SK-N-DZ (cell line): ENCODE measurements at places on chromosomes 2 and 18.
A peak's percentile ranks its signal among the peaks of the same experiment; 100 is the strongest.

- DNase-seq: no peak
These were observed 70.2 kb upstream of the EPAS1 start for GRCh38 chr2:46227022-46227421.

DNA sequence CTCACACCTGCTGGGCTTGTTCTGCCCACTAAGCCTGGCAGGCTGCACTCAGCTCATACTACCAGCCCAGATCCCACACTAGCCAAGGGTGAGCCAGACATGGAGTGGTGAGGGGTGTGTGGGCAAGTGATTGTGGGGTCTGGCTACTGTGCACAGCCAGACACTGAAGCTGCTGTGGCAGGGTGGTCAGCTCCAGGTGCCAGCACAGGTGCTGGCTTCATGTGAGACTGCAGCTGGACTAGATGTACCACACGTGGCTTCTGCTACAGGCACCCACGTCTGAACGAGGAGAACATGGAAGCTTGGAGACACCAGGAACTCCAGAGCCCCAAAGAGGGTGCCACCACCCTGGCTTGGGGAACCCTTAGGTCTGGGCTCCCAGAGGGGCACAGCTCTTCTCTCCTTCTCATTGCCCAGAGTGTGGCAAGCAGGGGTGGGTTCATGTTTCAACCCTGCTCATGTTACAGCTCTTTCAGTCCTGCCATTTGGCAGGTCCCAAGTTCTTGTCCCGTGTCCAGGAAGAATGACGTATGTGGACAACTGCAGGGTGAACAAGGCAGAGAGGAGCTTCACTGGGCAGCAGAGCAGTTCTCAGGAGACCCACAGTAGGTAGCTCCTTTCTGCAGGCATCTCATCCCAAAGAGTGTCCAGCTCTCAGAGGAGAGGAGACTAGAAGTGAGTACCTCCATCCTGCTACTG lies 1624.2 kb upstream of the TMEFF2 start:
- no peak for DNase-seq

- DNase-seq: no peak
These were observed 495.0 kb downstream of the TMX3 start for GRCh38 chr18:68219872-68220271.

GRCh38 chr2:62826141-62826540 lies 120.6 kb downstream of the EHBP1 start:
- no peak for DNase-seq

- DNase-seq: no peak
These were observed 315.0 kb downstream of the PARD3B start for GRCh38 chr2:204860274-204860673.

DNA sequence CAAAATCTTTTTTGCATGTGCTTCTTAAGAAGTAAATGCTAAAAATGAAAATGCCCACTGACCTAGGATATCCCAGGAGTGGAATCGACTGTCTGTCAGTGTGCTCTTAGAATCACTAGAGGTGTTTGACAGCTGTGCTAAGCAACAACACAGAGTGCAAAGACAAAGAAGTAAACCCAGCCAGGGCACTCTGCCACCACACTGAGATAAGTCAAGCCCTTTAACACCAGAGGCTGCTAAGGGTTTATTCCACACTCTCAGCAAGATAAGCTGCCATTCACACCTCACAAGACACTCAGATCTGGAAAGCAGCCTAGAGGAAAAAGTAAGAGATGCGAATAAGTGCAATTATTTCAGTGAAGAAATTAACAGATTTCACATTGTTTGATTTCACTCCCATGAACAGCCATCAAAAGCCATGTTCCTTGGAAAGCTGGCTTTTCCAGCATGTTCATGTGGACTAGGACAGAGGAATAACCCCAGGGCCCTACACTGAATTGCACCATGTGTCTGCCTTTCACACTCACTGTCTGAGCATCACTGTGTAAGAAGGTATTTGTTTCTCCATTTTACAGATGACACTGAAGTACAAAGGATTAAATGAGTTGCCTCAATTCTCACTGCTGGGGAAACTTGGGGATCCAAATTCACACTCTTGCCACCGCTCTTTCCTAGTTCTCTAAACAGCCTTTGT lies 6.0 kb upstream of the BMP10 start:
- no peak for DNase-seq

DNA sequence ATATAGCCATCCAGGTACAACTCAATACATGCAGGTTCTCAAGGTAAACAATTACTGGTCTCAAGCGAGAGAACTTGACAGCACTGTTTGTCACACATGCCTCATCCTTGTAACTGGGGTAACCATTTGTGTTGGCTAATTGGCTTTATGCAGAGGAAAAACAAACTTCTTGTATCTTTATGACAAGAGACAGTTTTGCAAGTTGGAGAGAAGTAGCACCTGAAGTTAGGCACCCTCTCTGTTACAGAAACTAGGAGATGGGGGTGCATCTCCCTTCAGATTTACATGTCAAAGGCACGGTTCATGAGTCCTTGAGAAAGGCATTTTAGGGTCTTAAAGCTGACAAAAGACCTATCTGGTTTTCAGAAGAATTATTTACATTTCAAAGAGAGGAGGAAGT lies 241.7 kb downstream of the CD226 start:
- no peak for DNase-seq

DNA sequence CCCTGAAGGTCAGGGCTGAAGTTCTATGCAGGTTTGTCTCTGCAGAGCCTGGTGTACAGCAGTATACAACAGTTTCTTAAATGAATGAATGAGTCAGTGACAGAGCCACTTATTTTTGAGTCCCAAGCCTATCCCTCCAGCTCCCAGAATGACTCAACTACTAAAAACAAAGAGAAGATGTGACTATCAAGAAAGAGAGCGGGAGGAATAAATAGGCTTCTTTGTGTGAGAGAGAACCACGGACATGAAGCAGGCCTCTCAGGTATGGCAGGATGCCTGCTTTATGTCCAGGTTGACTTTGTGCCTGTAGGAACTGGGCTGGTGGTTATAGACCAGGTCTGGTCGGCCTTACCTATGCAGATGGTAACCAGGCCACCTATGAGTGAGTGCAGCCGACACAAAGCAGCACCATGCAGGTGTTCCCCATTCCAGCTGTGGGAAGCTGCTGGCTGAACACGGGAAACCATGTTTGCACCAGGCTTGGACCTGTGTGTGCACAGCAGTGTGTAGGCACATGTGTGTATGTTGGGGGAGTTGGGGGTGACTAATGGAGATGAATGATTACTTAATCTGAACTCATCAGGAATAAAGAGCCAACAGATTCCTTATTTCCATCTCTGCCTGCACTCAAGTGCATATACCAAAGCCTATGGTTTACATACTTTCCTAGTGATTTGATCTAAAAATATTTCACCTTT lies 171.0 kb downstream of the OSR1 start:
- DNase-seq: no peak

GRCh38 chr18:64401268-64402060 lies 252.6 kb upstream of the LINC00305 start:
- no peak for DNase-seq

- DNase-seq: no peak
These were observed 1269.7 kb upstream of the ZEB2 start for GRCh38 chr2:145789636-145790035.

DNA sequence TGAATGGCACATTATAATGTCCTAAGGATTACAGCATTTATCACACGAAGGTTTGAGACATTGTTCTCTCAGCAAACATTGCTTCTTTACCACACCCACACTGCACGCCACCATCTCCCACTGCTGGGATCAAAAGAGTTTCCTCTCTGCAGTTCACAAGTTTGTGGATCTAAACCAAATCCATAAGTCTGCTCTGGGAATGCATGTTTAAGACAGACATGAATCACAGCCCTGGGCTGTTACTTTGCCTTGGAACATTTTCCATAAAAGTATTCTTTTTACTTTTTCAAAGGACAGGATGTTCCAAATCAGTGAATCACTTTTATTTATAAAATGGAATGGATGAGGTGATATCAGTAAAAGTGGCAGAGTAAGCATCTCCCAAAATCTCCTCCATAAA lies 36.1 kb downstream of the STPG4 start:
- DNase-seq: no peak

DNA sequence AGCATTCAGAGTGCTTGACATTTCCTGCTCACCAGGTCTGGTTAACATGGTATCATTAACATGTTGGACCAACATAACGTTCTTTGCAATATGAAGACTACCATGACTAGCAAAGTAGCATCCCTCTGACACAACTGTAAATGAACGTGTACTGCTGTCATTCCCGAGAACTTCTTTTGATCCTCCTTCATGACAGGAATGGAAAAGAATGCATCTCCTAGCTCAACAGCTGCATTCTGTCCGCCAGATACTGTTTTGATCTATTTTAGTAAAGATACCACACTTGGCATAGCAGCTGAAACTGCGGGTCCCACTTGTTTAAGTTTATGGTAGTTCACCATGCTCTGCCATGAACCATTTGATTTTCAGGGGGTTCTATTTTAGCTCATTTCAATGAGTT lies 144.2 kb upstream of the PARD3B start:
- no peak for DNase-seq

- no peak for DNase-seq
These were observed 93.4 kb downstream of the AGAP1 start for GRCh38 chr2:235587202-235587601.

GRCh38 chr2:119678021-119678656 lies 862 bp upstream of the TMEM177 start:
- peak; percentile 21 for DNase-seq

- DNase-seq: peak; percentile 38
These were observed 533.4 kb downstream of the ERBB4 start for GRCh38 chr2:212005085-212005671.

- no peak for DNase-seq
These were observed 317.4 kb upstream of the UBE2E3 start for GRCh38 chr2:180662941-180663471.

DNA sequence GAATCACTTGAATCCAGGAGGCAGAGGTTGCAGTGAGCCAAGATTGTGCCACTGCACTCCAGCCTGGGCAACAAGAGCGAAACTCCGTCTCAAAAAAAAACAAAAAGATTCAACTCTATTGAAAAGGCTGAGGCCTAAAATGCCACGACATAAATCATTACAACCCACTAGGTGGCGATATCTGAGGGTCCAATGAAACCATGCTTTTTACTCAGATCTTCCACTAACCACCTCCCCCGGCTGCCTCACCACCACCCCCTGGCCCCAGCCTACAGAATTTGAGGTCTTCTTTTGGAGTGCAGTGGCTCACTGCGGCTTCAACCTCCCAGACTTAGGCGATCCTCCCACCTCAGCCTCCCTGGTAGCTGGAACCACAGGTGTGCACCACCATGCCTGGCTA lies 57.5 kb downstream of the AP1S3 start:
- peak; percentile 11 for DNase-seq

- DNase-seq: no peak
These were observed 308.6 kb downstream of the RNF144A start for GRCh38 chr2:7225848-7226247.

DNA sequence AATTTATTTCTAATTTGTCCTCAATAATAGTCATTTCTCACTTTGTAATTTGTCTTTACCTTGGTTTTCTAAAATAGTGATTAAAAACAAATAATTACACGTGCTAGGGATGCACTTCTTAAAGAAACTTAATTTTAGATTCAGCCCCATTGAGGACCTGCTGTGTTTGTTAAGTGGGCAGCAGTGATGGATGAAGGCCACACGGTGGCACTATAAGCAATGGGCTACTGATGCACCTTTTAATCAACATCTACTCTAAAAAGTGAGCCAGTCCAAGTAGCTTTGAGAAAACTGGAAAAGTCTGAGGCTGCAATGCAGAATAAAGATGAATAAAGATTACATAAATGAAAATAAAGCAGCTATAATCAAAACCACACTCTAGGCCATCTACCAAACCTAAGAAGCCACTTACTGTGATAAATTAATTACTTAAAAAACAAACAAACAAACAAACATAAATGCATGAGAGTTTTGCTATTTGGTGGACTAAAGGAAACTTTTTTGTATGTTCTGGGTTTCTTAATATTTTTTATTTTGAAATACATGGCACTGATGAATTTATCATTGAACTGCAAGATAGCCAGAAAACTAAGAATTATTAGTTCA lies 89.3 kb downstream of the PDE11A start:
- peak; percentile 55 for DNase-seq

DNA sequence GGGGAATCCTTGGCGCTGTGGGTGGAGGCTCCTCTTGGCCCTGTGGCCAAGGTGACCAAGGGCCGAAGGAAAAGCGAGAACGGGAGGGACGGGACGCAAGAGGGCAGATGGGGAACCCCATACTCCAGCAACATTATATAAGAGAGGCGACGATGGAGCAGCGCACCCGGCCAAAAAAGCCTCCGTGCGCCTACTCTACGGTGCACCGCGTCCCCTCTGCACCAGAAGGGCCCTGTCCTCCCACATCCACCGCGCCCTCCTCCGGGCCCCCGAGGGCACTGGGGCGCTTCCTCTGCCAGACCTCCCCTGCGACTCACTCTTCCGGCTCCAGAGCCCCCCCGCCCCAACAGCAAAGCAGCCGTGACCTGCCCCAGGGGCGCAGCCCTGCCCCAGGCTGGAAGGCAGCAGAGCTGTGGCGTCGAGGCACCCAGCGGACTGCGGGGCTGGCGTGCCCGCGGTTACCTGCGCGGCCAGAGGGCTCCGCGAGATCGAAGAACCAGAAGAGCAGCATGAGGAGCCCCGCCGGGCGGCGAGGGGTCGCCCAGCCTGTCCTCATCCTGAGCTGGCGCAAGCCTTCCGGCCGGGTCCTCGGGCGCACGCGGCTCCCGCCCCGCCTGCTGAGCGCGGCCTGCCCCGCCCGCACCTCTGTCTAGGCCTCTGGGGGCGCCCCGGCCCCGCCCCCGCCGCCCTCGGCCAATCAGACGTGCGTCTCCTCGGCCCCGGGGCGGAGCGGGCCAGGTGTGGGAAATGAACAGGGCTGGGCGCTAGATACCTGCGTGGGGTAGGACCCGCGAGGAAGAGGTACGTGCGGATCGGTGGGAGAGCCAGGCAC lies 106.3 kb upstream of the CD302 start:
- DNase-seq: no peak

- DNase-seq: no peak
These were observed 72.8 kb downstream of the TCF4 start for GRCh38 chr18:55515214-55515613.

DNA sequence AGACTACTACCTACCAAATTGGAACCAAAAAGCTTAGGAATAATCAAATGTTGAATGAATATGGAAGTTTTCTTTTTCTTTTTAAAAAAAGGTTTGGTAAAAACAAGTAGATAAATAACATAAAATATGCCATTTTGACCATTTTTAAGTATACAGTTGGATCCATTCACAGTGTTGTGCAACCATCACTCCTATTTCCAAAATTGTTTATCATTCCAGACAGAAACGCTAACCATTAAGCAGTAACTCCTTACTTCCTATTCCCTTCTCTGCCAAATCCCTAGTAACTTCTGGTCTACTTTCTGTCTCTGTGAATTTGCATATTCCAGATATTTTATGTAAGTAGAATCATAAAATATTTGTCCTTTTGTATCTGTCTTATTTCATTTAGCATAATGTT lies 39.8 kb downstream of the CD302 start:
- DNase-seq: no peak
